ENCODE measurements at places on chromosomes 11 and 22. TPM values are rescaled to one million over a fixed set of nuclear protein-coding genes. Genes with fewer than 3 reads are reported as not detected.

SOX6 gene
- 58.1 TPM for total RNA-seq

RANGAP1 gene
- 34.8 TPM for total RNA-seq

MAJIN gene
- 0.70 TPM for total RNA-seq

OR8A1 gene
- not detected for total RNA-seq

TRIM64 gene
- total RNA-seq = not detected

PHF21A gene
- 25.6 TPM for total RNA-seq

NXPE4 gene
- total RNA-seq = not detected

ROBO4 gene
- total RNA-seq = 25.2 TPM

FDXACB1 gene
- total RNA-seq = 4.1 TPM
